ENCODE measurements at places on chromosomes 3 and 15.

DNA sequence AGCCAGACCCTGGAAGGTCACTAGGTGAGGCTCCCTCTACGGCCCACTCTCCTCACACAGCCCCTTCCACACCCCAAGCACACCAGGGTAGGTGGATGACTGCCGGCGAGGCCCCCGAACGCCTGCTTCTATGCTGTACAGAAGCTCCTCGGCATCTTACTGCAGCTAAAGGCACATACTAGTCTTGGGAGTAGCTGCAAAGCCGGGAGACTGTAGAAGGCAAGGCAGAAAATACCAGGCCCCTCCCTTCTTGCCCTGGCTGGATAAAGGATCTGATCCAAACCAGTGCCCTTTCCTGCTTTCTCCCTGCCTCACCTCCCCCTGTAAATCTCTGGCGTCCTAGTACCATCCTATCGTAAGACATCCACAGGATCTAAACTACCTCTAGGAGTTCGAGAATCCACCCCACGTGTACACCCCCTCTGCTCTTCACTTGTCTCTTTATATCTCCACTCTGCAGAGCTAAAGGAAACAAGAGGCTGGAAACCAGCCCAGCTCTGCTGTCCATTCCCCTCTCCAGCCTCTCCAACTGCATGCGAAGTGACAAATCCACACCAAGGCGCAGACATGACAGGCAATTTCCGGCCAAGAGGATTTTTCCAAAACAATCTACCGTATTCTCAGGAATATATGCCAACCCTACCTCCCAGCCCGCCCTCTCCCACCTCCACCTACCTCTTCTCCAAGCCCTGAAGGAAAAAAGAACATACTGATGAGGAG is 11.8 kb downstream of the TNK2 start:
- DNase-seq, result no peak

- DNase-seq, result no peak
These were observed 817.0 kb downstream of the TUSC7 start for GRCh38 chr3:117526470-117527079.

- DNase-seq, result no peak
These were observed 43.7 kb downstream of the IGSF11 start for GRCh38 chr3:118990823-118991560.

DNA sequence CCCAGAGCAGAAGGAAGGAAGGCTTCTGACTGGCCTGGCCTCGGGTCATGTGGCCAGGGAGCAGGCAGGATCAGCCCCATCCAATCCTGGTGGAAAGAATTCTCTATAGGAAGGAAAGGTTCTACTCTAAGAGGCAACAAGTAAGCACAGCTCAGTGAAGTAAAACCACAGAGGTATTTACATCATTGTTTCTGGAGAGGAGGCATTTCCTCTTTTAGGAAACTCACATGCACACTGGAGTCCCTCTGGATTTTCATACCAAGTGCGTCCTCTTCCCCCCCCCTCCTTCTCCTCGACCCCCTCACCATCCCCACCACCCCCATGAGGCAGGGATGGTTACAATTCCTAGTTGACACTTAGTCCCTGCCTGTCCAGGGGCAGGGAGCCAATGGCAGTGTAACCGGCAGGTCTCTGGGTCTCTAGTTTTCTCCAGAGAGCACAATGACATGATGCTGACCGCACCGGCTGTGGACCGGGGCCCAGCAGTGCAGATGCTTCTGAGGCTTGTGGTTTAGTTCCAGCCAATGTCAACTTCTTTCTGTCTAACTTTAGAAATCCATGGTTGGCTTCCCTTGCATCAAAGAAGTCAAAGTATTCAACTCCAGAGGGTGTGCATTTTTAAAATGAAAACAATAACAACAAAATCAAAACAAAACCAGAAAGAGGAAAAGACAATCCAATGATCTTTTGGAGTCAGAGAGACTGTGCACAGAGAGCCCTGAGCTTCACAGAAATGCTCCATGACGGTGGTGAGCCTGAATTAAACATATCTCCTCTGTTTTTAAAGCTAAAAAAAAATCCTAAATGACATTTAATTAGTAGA is 230.3 kb upstream of the TLE3 start:
- no peak for DNase-seq

- DNase-seq, result no peak
These were observed 65.6 kb upstream of the SLC6A1 start for GRCh38 chr3:10926811-10927521.

- DNase-seq, result no peak
These were observed 17.9 kb upstream of the CRABP1 start for GRCh38 chr15:78322243-78322642.

DNA sequence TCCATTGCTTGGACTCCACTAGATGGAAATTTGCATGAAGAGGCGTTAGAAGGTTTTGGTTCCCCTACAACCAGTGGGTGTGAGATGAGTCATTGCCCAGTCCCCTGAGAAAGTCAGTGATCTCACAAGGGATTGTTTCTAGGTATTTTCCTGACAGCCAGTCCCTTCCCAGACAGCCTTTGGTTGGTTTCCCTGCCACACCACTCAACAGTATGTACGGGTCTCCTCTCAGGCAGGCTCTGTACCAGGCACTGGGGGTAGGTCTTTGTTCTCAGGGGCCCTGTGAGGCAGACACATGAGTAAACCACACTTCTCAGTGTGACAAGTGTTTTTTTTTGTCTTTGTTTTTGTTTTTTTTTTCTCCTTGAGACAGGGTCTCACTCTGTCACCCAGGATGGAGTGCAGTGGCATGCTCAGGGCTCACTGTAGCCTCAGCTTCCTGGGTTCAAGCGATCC is 4.0 kb downstream of the LAMP3 start:
- DNase-seq, result no peak

- DNase-seq, result no peak
These were observed 13.9 kb downstream of the STAC start for GRCh38 chr3:36394176-36394575.

GRCh38 chr15:63083541-63083940 is 38.1 kb upstream of the LACTB start:
- DNase-seq, result no peak
